Stimulated activated CD8-positive, alpha-beta memory T cell treated with anti-CD3 and anti-CD28 coated beads, Interleukin-2, amount 100 ng/mL, for 1 hour (primary cell): ENCODE measurements at places on chromosomes 7 and 10.

DNA sequence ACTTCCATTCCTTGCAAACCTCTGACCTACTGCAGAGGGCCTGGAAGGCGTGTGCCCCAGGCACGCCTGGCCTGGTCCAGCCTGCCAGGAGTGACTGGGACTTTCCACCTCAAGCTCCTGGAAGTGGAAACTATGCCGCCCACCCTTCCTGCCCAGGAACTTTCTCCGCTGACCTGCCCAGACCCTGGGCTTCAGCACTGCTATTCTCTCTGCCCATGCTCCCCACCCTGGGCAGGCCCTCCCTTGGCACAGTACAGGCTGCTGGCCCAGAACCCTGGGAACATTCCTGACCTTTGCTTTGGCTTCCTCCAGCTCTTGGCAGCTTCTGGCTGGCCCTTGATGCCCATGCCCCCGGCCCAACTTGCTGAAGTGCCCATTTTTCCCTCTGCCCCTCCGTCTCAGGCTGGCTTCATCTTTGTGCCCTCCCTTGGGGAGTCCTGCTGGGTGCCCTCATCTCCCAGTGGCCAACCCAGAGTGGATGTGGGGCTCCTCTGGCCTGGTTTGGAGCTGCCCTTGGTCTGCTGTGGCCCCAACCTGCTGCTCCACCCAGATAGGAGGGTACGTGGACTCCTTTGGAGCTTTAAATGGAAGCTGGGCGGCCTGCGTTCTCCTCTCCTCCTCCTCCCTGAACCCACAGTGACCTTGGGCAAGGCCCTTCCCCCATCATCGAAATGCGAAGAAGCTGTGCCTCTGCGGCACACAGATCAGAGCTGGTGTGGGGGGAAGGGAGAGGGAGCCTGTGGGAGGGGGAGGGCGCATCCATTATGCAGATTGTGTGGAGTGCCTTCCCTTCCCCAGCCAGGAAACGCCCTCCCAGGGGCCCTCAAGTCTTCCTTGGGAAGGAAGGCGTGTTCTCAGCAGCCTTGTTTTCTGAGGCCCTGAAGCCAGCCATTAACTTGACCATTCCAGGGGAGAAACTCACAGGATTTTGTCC is 3.4 kb downstream of the MMRN2 start:
- no peak for DNase-seq

DNA sequence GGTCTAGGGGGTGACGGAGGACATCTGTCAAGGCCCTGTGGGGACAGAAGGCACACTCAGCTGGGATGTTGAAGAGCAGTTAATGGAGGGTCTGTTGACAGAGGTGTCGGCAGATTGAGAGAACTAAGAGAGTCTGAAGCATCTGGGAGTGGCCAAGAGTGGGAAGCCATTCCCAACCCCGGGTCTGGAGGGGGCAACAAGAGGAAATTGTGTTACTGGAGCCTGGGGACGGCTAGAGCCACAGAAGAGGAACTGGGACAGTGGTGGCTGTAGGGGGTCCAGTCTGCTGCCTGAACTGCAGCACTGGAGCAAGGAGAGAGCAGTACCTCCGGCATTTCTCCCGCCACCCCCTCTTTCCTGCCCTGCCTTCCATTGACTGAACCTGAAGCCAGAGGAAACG is 136.6 kb downstream of the CHN2 start:
- no peak for DNase-seq

DNA sequence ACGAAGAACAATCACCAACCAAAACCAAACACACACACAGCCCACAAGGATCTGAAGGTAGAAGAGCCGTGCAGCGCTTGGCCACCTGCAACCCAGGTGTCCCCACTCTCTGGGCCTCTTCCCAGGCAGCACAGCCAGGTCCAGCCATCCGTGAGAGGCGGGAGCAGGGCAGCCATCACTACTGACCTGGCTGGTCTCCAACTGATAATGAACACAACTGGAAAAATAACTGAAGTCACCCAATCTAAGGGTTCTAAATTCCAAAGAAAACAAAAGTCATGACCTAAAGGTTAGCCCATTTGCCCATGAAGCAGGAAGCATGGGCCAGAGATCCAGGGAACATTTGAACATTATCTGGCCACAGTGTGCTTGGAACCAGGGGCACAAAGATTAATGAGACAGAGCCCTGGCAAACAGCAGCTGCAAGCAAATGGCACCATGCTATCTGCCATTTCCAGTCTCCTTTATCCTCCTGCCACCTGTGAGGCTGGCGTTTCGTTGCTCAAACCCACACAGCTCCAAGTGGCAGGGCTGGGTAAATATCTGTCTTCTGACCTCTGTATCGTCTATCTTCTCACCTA is 207.9 kb downstream of the TNS3 start:
- DNase-seq = no peak

DNA sequence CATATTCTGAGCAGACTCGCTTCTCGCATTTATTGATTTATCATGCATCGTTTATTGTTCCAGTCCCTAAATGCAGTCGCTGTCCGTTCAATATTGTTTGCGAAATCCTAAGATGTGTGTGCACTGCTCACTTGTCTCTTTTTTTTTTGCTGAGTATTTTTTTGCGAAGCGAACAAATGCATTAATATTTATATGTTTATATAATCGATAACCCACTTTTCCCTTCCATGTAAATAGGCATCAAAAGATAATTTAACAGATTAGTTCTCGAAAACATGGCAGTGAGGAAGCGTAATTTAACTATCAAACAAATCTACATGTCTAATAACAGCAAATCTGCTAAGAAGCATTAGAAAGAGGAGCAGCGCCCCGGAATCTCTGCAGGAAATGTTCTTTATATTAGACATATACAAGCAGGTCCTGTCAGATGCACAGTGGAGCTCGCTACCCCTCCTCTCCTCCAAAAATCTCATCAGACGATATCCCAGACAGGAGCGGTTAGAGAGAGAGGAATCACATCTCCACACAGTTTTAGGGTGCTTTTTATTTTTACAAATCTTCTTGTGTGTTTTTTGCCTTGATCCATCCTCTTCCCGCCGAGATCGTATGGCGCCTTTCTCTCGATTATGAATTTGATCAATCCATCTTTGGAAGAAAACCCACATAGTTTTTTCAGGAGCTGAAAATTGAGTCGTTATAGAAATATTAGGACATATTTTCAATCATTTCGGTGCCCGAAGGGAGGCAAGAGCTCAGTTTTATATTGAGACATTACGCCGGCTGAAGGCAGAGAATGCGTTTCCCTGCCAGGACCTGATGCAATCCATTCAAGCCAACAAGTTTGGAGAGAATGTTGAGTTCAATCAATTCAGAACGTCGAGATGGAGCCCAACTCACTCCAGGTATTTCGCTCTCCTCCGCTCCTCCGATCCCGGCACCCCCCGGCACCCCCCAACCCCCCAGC is at the start of gene ARID5B:
TSS of gene ARID5B (plus strand) at position 871 of the 964 bp plus-strand sequence. CDS start at position 882, 11 bp downstream.
- DNase-seq = no peak

- no peak for DNase-seq
These were observed 117.8 kb downstream of the WDR37 start for GRCh38 chr10:1174022-1174421.

GRCh38 chr10:120459185-120459584 is 2.2 kb downstream of the PLPP4 start:
- no peak for DNase-seq

- no peak for DNase-seq
These were observed 650.4 kb upstream of the CELF2 start for GRCh38 chr10:10367264-10367663.

- DNase-seq = no peak
These were observed 561 bp downstream of the SHTN1 start for GRCh38 chr10:117004227-117005025.

DNA sequence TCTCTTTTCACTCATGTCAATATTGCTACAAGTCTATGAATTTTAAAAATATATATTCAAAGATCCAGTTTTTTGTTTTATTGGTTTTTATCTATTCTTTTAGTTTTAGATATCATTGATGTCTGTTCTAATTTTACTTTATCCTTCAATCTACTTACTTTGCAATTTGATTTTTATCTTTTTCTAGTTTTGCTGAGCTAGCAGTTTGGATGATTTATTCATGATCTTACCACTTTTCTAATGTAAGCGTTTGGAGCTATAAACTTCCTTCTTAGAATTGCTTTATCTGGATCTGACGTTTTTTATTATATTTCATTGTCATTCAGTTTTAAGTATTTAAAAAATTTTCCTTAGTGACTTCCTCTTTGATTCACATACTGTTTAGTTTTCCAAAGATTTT is 664.5 kb upstream of the VSTM2A start:
- no peak for DNase-seq

- DNase-seq = no peak
These were observed 349.6 kb upstream of the MKI67 start for GRCh38 chr10:128475686-128476367.

GRCh38 chr10:113226399-113226798 is 276.4 kb downstream of the TCF7L2 start:
- DNase-seq = no peak

GRCh38 chr7:43151076-43151475 is 38.6 kb downstream of the HECW1 start:
- DNase-seq = no peak

- no peak for DNase-seq
These were observed 23.2 kb upstream of the ZNF32 start for GRCh38 chr10:43671659-43672531.

- no peak for DNase-seq
These were observed 130.2 kb downstream of the KCNMA1 start for GRCh38 chr10:77507291-77507880.

DNA sequence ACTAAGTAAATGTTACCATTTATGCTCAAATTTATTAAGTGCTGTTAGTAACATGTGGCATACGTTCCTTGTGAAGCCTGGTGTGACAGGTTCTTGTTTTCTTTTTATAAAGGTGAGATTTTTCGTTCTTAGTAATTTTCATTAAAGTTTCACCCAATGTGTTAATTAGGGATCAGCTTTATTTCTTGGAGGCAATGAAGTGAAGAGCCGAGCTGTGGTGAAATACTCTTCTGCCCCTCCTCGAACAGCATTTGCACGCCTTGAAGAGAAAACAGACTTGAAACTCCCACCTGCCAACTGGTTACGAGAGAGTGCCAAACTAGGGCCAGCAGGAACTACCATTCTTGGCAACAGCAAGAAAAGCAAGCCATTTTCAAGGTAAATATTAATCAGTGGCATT is 1.5 kb downstream of the EDRF1 start:
- no peak for DNase-seq

DNA sequence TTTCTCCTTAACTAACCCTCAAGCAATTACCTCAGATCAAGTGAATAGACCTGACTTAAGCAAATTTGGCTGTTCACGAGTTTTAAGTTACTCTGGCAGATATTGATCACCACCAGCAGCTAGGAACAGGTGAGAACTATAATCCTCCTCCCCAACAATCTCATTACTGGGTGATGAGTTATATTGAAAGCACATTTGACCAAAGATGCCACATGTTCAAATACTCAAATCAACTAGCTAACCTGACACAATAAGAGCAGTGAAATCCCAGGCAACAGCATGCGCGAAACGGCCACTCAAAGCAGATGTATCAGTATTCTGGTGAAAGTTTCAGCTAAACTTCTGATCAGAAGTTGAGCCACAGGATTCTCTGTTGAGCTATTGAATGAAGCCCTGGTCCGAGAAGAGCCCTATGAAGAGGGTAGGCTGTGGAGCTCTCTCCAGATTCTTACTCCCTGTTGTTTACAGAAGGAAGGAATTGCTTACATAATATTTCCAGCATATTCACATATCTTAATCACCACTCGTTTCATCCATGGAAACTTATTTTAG is 52.6 kb downstream of the CAV1 start:
- DNase-seq = no peak

GRCh38 chr7:97025130-97025499 is 484 bp upstream of the DLX5 start:
- no peak for DNase-seq

GRCh38 chr7:66143876-66144332 is 29.3 kb downstream of the CRCP start:
- DNase-seq = no peak

- no peak for DNase-seq
These were observed 239.2 kb downstream of the EXOC4 start for GRCh38 chr7:133491846-133492652.

- DNase-seq = no peak
These were observed 57.9 kb downstream of the GATA3 start for GRCh38 chr10:8112230-8112905.

GRCh38 chr7:143296686-143297085 is 8.5 kb downstream of the CASP2 start:
- no peak for DNase-seq

DNA sequence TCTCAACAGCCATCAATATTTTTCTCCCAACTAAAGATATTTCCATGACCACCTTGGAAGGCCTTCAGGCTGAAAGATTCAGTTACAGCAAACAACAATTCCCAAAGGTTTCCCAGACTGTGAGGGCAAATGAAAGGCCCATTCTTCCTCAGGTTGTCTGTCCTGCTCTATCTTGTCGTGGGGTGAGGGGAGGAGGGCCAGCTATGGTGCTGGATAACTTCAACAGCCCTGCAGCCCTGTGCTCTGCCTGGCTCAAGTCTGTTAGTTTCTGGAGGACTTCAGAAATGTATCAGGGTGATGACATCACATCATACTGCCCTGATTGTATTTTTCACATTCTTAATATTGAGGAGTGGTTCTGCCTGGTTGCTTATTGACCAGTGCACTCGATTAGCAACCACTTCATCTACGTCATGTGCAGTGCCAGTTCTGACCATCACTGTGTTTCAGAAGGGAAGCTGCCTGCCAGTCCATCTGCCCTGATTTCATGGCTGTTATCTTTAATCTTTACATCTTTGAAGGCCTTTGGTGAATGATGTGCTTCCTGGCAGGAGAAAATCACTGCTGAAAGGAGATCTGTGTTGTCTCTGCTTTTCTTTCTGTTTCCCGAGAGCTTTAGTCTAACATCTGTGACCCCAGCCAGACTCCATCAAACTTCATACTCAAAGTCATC is 135.5 kb downstream of the NRF1 start:
- no peak for DNase-seq

DNA sequence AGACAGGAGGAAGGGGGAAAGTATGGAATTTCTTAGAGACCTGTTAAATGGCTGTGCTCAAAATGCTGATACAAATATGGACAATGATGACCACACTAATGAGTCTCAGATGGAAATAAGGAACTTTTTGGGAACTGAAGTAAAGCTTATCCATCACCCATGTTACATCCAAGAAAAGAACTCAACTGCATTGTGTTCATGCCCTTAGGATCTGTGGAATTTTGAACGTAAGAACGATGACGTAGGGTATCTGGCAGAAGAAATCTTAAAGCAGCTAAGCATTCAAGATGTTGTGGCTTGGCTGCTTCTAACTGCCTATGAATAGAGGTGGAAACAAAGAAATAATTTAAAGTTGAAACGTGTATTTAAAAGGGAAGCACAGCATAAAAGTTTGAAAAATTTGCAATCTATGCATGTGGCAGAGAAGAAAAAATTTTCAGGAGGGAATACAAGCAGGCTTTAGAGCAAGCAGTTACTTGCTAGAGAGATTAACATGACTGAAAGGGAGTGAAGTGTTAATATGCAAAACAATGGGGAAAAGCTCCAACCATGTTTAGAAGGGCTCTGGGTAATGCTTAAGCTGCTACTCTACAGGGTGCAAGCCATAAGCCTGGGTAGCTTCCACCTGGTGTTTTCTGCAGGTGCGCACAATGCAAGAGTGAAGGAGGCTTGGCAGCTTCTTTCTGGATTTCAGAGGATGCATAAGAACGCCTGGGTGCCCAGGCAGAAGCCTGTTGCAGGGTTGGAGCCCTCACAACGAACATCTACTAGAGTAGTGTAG is 499.7 kb upstream of the SEMA3D start:
- no peak for DNase-seq
